ENCODE measurements at places on chromosomes 1 and 21. TPM values are rescaled to one million over a fixed set of nuclear protein-coding genes. Genes with fewer than 3 reads are reported as not detected.

- peaks cover 2% of the 10 kb centered on the region for H3K4me1 ChIP-seq
- H3K36me3 ChIP-seq = no peaks in the 10 kb centered on the region
- no peak for DNase-seq
- peaks cover 93% of the 10 kb centered on the region for H3K27me3 ChIP-seq
These were observed 93.2 kb downstream of the PAX7 start for GRCh38 chr1:18723701-18724411.

DNA sequence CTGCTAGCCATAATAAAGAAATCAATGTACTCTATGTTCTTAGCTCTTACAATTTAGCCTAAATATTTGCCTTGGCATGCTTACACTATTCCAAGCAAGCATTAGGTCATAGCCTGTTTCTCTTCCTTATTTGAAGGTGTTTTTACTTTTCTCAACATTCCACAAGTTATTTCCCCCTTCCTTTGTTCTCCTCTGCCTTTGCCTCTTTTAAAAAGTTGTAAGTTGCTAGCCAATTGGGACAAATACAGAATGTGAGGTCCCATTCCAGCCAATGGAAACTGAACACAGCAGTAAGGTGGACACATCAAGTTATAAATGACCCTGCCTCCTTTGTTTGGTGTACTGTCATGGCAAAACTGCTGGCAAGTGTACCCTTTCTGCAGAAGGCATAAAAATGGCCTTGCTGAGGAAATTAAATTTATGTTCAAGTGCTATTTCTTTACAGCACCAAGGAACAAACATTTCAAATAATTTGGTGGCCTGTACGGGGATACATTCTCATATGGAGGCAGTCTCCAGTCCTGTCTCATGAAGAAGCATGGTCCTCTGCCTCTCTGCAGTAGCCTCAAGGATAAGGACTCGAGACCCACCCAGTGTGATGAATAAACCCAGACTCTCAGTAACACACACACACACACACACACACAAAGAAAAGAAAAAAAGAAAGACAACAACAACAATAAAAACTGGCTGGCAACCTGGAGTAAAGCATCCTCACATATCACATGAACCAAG is 28.8 kb upstream of the FMO1 start:
- H3K27me3 ChIP-seq = no peaks in the 10 kb centered on the region
- H3K4me1 ChIP-seq = peaks cover 37% of the 10 kb centered on the region

GRCh38 chr1:54608566-54609230 is 14.6 kb downstream of the FAM151A start:
- no peaks in the 10 kb centered on the region for H3K4me1 ChIP-seq
- H3K36me3 ChIP-seq = no peaks in the 10 kb centered on the region
- H3K27ac ChIP-seq = no peak overlapping the region
- H3K4me3 ChIP-seq = no peak overlapping the region
- H3K27me3 ChIP-seq = no peaks in the 10 kb centered on the region

- H3K27ac ChIP-seq = no peak overlapping the region
- H3K27me3 ChIP-seq = no peaks in the 10 kb centered on the region
- DNase-seq = no peak
- H3K4me1 ChIP-seq = no peaks in the 10 kb centered on the region
- no peak overlapping the region for H3K4me3 ChIP-seq
These were observed 376.0 kb downstream of the SMYD3 start for GRCh38 chr1:246131095-246131494.

- no peaks in the 10 kb centered on the region for H3K36me3 ChIP-seq
- no peak for DNase-seq
- no peak overlapping the region for H3K4me3 ChIP-seq
- H3K4me1 ChIP-seq = no peaks in the 10 kb centered on the region
- H3K27me3 ChIP-seq = peaks cover 18% of the 10 kb centered on the region
These were observed 427.5 kb upstream of the PROX1 start for GRCh38 chr1:213560226-213560625.

GRCh38 chr1:233671286-233671685 is 57.4 kb downstream of the KCNK1 start:
- peaks cover 28% of the 10 kb centered on the region for H3K36me3 ChIP-seq
- DNase-seq = no peak
- H3K4me3 ChIP-seq = no peak overlapping the region

- no peaks in the 10 kb centered on the region for H3K36me3 ChIP-seq
- DNase-seq = no peak
- H3K4me1 ChIP-seq = peaks cover 21% of the 10 kb centered on the region
- no peak overlapping the region for H3K27ac ChIP-seq
- H3K27me3 ChIP-seq = no peaks in the 10 kb centered on the region
- no peak overlapping the region for H3K4me3 ChIP-seq
These were observed 93.7 kb downstream of the NTMT2 start for GRCh38 chr1:170239445-170239844.

- H3K4me3 ChIP-seq = no peak overlapping the region
- peaks cover 53% of the 10 kb centered on the region for H3K36me3 ChIP-seq
- peaks cover 5% of the 10 kb centered on the region for H3K4me1 ChIP-seq
- DNase-seq = no peak
- no peaks in the 10 kb centered on the region for H3K27me3 ChIP-seq
- no peak overlapping the region for H3K27ac ChIP-seq
These were observed 9.3 kb downstream of the MIA3 start for GRCh38 chr1:222627232-222627631.

- no peaks in the 10 kb centered on the region for H3K27me3 ChIP-seq
- H3K4me3 ChIP-seq = no peak overlapping the region
- DNase-seq = no peak
- H3K36me3 ChIP-seq = peaks cover 10% of the 10 kb centered on the region
These were observed 188.2 kb upstream of the LYPLAL1 start for GRCh38 chr1:218985424-218985984.

DNA sequence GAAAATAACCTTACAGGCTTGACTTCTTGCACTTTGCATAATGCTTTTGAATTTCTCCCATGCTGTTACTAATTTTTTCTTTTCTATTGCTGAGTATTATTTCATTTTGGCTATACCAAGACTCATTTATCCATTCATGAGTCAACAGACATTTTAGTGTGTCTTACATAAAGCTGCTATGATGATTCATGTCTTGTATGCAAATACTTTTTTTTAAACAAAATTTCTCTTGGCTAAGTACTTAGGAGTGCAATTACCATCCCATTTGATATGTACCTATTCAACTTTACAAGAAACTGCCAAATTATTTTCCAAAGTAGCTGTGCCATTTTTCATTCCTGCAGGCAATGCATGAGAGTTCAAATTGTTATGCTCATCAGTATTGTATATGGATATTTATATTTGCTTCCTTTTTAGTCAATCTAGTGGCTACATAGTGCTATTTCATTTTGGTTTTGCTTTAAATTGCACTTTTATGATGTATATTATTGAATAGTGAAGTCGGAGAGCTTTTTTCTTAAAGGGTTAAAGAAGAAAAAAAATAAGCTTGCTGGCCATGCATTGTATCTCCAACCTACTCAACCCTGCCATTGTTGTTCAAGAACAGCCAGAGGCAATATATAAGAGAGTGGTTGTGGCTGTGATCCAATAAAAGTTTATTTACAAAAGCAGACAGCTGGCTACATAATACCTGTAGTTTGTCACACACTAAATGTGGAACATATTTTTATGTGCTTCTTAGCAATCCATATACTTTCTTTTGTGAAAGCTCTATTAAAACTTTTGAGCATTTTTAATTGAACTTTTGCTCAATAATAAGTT is 862.8 kb downstream of the KCNT2 start:
- H3K36me3 ChIP-seq = no peaks in the 10 kb centered on the region
- peaks cover 34% of the 10 kb centered on the region for H3K4me1 ChIP-seq
- H3K27me3 ChIP-seq = no peaks in the 10 kb centered on the region
- no peak for DNase-seq

- no peaks in the 10 kb centered on the region for H3K36me3 ChIP-seq
- no peak for DNase-seq
- no peaks in the 10 kb centered on the region for H3K27me3 ChIP-seq
- peak overlapping the region; percentile 61 for H3K27ac ChIP-seq
- H3K4me1 ChIP-seq = peaks cover 44% of the 10 kb centered on the region
These were observed 114.7 kb upstream of the WNT4 start for GRCh38 chr1:22257290-22258275.

The KLF18 gene
- total RNA-seq = not detected

DNA sequence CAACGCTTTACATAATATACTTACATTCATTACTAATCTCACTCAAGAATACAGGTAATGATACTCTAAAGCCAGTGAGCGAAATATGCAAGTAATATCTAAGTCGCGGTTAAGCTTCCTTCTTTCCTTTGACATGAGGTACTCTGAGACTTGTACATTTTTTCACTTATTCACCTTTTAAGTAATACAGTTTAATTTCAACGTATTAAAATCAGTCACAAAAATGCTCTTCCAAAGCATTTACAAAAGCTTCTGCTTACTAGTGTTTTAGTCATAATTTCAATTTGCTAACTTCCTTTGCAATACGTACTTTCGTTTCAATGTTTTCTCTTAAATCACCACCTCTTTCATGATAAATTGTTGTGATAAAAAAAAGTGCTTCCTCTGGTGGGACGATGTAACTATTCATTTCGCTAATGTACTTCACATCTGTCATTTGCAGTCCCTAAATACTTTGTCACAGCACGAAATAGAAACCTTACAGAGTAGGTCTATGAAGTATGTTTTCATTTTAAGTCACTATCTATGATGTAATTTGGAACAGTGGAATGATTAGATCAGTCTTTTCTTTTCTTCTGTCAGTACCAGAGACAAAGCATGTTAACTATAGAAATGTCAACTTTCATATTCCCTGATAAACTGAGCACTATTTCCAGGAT is 34.0 kb upstream of the ADGRL4 start:
- H3K4me3 ChIP-seq = no peak overlapping the region
- H3K36me3 ChIP-seq = peaks cover 5% of the 10 kb centered on the region
- H3K27me3 ChIP-seq = no peaks in the 10 kb centered on the region
- peaks cover 10% of the 10 kb centered on the region for H3K4me1 ChIP-seq

GRCh38 chr1:93537924-93538323 is 90.0 kb downstream of the FNBP1L start:
- no peak overlapping the region for H3K27ac ChIP-seq
- DNase-seq = no peak
- no peak overlapping the region for H3K4me3 ChIP-seq
- peaks cover 21% of the 10 kb centered on the region for H3K36me3 ChIP-seq

The SLFNL1 gene
- 1.2 TPM for total RNA-seq

The CD1B gene
- not detected for total RNA-seq

DNA sequence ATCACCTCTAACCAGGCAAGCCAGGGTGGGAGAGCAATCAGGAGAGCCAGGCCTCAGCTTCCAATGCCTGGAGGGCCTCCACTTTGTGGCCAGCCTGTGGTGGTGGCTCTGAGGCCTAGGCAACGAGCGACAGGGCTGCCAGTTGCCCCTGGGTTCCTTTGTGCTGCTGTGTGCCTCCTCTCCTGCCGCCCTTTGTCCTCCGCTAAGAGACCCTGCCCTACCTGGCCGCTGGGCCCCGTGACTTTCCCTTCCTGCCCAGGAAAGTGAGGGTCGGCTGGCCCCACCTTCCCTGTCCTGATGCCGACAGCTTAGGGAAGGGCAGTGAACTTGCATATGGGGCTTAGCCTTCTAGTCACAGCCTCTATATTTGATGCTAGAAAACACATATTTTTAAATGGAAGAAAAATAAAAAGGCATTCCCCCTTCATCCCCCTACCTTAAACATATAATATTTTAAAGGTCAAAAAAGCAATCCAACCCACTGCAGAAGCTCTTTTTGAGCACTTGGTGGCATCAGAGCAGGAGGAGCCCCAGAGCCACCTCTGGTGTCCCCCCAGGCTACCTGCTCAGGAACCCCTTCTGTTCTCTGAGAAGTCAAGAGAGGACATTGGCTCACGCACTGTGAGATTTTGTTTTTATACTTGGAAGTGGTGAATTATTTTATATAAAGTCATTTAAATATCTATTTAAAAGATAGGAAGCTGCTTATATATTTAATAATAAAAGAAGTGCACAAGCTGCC is 19.8 kb downstream of the CSF1 start:
- DNase-seq = no peak
- H3K4me3 ChIP-seq = no peak overlapping the region
- H3K27ac ChIP-seq = peak overlapping the region; percentile 73
- peaks cover 19% of the 10 kb centered on the region for H3K36me3 ChIP-seq
- no peaks in the 10 kb centered on the region for H3K27me3 ChIP-seq

The LRRC71 gene
- 0.34 TPM for total RNA-seq

The UBQLN4 gene
- 66.7 TPM for total RNA-seq

- no peaks in the 10 kb centered on the region for H3K36me3 ChIP-seq
- no peak for DNase-seq
- H3K4me1 ChIP-seq = peaks cover 11% of the 10 kb centered on the region
These were observed 115.7 kb upstream of the HIVEP3 start for GRCh38 chr1:42034426-42034825.

The TSPAN1 gene
- total RNA-seq = 0.52 TPM

The CACHD1 gene
- 24.1 TPM for total RNA-seq

GRCh38 chr21:22703521-22703920 is 1705.3 kb downstream of the NCAM2 start:
- DNase-seq = no peak
- H3K27me3 ChIP-seq = no peaks in the 10 kb centered on the region
- H3K4me1 ChIP-seq = no peaks in the 10 kb centered on the region
- no peak overlapping the region for H3K27ac ChIP-seq
- H3K36me3 ChIP-seq = no peaks in the 10 kb centered on the region

DNA sequence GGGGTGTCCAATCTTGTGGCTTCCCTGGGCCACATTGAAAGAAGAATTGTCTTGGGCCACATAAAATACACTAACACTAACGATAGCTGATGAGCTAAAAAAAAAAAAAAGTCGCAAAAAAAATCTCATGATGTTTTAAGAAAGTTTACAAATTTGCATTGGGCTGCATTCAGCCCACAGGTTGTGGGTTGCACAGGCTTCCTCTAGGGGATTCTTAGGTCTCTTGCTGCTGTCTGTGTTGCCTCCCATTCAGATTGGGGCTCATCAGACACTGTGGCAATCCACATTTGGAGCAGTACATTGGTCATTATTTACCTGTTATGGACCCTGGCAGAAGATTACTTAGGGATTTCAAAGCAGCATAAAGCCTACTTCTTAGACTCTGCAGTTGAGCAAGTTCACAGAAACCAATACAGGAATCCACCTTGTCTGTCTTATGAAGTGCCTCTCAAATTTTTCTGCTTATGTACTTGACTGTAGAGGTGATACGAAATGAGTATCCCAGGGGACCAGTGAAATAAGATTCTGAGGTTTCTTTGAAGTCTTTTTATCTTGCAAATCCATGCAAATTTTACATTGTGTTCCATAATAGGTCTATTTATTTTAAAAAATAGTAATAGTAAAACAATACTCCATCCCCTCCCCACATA is 205.5 kb downstream of the RPS6KC1 start:
- peaks cover 3% of the 10 kb centered on the region for H3K4me1 ChIP-seq
- H3K36me3 ChIP-seq = no peaks in the 10 kb centered on the region
- DNase-seq = no peak

The KCNA2 gene
- 0.58 TPM for total RNA-seq

DNA sequence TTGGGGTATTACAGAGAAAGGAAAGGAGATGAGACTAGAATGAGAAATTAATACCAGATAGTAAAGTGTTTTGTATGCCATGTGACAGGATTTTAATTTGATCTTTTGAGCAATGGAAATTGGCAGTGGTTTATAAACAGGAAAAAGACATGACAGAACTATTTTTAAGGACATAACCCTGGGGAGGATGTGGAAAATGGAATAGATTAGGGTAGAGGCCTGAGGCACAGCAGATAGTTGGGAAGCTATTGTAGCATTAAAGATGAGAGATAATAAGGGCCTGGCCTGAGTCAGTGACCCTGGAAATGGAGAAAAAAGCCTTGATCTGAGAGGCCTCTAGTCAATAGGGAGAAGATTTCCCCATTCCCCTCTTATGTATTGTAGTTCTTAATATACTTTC is 22.1 kb upstream of the KCNA3 start:
- DNase-seq = no peak
- H3K36me3 ChIP-seq = no peaks in the 10 kb centered on the region
- no peaks in the 10 kb centered on the region for H3K4me1 ChIP-seq

The GPR61 gene
- total RNA-seq = not detected

The CD160 gene
- total RNA-seq = not detected

The RASAL2 gene
- total RNA-seq = 35.7 TPM

Data from mesothelial cell of epicardium (in vitro differentiated cells).